ENCODE measurements at places on chromosomes 2 and 18.

DNA sequence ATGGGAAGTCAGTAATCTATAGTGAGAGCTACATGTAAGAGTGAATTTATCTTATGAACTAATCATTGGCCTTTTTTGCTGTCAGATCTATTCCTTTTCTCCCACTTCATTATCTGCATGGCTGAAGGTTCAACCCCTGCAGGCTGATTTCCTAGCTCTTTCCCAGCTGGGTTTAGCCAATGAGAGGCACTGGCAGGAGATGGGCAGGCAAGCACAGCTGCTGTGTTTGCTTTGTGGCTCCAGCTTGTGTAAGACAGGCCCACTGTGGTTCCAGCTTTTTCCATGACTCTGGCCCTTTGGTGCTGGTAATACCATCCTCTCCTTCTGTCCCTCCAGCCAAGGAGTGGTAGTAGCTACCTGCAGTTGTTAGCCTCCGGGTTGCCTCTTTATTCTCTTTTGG is 248.8 kb downstream of the PLCL1 start:
- DNase-seq = no peak

DNA sequence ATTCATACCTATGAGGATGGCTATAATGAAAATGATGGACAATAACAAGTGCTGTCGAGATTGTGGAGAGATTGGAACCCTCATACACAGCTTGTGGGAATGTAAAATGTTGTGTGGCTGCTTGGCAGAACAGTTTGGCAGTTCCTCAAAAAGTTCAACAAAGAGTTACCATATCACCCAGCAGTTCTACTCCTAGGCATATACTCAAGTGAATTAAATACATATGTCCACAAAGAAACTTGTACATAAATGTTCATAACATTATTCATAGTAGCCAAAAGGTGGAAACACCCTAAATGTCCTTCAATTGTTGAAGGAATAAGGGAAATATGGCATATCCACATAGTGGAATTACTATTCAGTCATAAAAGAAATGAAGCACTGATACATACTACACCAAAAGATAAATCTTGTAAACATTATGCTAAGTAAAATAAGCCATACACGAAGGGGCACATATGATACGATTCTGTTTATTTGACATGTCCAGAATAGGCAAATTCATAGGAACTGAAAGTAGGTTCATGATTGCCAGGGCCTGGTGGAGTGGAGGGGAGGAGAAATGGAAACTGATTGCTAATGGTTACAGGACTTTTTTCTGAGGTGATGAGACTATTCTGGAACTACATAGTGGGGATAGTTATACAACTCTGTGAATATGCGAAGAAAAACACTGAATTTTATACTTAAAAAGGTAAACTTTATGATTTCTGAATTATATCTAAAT is 92.1 kb downstream of the ADAM23 start:
- DNase-seq = no peak

DNA sequence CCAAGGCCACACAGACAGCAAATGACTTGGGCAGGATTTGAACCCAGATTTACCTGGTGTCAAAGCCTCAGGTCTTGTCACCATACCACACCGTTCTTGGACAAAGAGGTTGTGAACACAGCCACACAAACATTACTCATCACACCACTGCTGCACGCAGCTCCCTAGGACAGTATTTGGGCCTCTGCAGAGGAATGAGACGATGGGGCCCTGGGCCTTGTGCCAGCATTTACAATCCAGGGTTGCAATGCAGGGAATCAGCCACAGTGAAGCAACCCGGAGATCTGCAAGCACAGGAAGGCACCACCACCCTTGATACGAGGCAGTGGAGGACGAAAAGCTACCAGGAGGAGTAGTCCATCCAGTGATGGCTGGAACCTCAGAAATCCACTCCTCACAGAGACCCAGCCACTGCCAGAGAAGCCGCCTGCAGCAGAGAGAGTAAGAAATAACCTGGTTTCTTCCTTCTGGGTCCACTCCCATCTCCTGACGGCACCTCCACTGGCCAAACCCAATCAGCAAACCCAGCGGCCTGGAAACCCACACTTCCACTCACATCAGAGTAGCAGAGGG is 3.7 kb upstream of the MTCL1 start:
- no peak for DNase-seq

DNA sequence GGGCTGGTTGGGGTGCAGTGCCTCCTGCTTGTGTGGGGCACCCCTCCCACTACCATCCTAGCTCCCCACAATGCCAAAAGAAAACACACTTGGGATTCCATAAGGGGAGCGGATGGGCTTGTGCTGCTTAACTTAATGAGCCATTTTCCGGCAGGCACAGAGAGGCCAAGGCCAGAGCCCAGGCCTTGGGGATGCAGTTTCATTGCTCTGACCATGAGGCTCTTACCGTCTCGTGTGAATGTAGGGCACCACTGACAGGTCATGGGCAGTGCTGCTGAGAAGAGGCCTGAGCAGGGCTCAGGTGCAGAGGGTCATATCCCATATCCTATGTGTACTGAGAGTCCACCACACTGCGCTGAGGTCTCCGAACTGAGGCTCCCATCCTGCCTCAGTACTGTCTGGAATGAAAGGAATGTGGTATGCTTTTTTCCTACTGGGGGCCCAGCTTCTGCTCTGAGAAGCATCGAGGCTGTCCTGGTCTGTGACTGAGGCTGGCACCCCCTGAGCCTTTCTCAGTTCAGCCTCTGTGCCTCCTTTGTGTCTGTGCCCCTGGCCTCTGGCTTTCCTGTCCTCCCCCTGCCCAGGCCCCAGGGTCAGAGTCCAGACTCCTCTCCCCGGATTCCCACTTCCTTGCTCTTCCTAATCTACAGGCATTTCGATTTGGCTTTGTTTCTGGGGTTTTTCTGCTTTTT is 45.2 kb upstream of the MAPRE3 start:
- no peak for DNase-seq

GRCh38 chr2:214895469-214895868 is 86.0 kb upstream of the BARD1 start:
- DNase-seq = no peak
